G401 (cell line): ENCODE measurements at places on chromosomes 7 and 10. TPM values are rescaled to one million over a fixed set of nuclear protein-coding genes. Genes with fewer than 3 reads are reported as not detected.

- no peak for DNase-seq
These were observed 707 bp downstream of the PTER start for GRCh38 chr10:16437540-16437894.

GRCh38 chr10:48266528-48266927 is 8.0 kb downstream of the FRMPD2 start:
- DNase-seq = no peak

- DNase-seq = no peak
These were observed 177.1 kb downstream of the FRMD4A start for GRCh38 chr10:14153570-14154055.

- DNase-seq = peak; percentile 97
These were observed 52.0 kb upstream of the GRB10 start for GRCh38 chr7:50834679-50835078.

Gene FANK1
- 3.1 and 4.8 TPM in 2 replicates for total RNA-seq

Gene SSC4D
- 8.1 and 8.5 TPM in 2 replicates for total RNA-seq

Gene CAV1
- total RNA-seq = not detected in 2 replicates

Gene ANKMY2
- 13.4 and 20.5 TPM in 2 replicates for total RNA-seq
